GM12878 (cell line): ENCODE measurements at places on chromosomes 5 and 9. TPM values are rescaled to one million over a fixed set of nuclear protein-coding genes. Genes with fewer than 3 reads are reported as not detected.

- DNase-seq: peak; percentile 51
These were observed 57.8 kb upstream of the HSPA9 start for GRCh38 chr5:138632900-138633489.

- peak; percentile 65 for DNase-seq
These were observed 40.7 kb upstream of the HSD17B4 start for GRCh38 chr5:119411361-119412278.

- no peak for DNase-seq
These were observed 130.2 kb upstream of the ADAMTSL1 start for GRCh38 chr9:18343784-18344183.

- DNase-seq: no peak
These were observed 45.7 kb upstream of the SLCO4C1 start for GRCh38 chr5:102341681-102342288.

DNA sequence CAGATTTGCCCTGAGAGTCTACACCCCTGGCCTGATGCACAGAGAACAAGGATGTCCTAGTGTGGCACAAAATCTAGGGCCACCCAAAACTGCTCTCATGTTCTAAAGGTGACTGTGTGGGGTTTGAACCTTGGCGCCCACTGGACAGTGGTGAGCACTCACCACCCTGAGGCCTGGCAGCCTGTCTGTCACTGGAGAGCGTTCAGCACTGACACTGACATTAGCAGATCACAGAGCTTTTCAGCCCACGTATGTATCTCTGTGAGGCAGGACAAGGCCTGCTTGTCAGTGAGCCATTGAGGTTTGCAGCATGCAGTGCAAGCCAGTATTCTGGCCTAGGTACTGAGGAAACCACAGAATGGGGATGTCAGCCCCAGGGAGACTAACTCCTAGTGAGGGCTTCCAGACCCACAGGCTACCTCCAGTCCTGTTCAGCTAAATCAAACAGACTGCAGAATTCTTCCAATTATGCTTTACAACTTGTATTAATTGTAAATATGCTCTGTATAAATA lies 38.9 kb upstream of the SLC2A8 start:
- no peak for DNase-seq

DNA sequence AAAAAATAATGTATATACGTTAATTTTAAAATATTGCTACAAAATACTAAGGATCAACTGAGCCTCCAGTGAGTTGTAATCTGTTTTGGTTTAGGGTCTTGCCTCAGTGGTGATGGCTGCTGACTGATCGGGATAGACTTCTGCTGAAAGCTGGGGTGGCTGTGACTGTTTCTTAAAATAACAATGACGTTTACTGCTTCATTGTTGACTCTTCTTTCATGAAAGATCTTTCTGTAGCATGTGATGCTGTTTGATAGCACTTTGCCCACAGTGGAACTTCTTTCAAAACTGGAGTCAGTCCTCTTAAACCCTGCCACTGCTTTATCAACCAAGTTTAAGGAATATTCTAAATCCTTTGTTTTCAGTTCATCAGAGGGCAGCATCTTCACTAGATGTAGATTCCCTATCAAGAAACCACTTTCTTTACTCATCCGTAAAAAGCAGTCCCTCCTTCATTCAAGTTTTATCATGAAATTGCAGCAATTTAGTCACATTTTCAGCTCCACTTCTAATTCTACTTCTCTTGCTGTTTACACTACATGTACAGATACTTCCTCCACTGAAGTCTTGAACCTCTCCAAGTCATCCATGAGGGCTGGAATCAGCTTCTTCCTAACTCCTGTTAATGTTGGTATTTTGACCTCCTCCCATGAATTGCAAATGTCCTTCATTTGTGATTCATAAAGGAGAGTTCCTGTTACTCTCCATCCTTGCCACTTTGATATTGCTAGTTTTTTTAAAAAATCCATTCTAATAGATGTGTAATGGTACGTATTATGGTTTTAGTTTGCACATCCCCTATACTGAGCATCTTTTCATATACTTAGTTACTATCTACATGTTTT lies 41.5 kb upstream of the PTPDC1 start:
- no peak for DNase-seq

DNA sequence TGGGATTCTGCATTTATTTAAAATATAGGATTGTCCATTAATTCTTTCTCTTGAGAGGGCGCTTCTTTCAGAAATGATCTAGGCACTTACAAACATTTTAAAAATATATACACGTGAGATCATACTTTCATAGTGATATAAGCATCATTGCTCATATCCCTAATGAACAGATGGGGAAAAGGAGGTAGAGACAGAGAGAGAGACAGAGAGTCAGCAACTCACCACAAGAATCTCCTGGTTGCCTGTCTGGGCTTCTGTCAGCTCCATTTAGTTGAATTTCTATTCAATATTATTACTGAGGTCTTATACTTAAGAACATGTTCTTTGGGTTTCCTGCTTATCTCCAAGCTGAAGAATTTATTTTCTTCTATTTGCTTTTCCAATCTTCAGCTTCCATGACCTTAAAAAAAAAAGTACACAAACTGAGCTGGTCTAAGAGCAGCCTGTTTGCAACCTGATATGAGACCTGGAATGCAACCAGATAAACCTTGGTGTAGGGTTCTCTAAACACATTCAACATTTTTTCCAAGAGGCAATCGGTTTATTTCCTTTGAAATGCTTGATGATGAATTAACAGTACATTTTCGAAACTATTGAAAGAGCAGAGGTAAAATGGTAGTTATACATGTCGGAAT lies 51.6 kb upstream of the LIFR start:
- DNase-seq: no peak

- DNase-seq: no peak
These were observed 71.9 kb upstream of the OLFM1 start for GRCh38 chr9:135015565-135015964.

DNA sequence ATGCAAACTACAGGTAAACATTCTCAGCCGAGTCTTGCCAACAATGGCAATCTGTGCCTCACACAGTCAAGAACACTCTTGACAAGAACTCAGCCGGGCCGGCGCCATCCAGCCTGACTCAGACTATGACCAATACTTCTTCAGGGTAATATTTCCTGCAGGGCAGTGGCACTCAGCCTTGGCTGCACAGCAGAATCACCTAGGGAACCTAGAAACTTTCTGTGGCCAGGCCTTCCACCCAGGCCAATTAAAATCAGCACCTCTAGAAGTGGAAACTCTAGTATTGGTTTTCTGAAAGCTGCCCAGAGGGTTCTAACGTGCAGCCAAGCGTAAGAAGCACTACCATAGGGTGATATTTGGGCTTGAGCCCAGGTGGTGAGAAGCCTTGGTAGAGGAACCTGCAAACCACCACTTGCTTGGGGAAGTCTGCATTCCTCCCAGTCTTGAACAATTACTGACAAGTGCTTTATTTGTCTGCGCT lies 120.6 kb downstream of the TTLL11 start:
- peak; percentile 59 for DNase-seq

IFNA21 gene
- polyA plus RNA-seq: not detected in 2 replicates

DCTN4 gene
- polyA plus RNA-seq: 18.1 and 18.2 TPM in 2 replicates

SYK gene
- polyA plus RNA-seq: 67.9 and 69.5 TPM in 2 replicates

DNA sequence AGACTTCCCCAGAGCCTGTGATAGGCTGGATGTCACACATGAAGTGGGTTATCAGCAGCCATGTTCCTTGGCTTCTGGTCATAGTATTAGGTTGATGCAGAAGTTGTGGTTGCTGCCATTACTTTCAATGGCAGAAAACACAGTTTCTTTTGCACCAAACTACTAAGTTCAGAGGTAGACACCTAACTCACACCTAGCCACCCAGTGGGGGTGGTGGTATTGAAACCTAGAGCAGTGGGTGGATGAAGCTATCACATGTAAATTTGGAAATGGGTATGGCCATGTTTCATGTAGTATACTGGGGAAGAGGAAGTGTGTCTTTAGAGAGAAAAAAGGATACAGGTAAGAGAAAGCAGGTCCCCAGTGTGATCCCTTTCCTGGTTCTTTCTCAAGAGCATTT lies 347.9 kb upstream of the SEMA6A start:
- DNase-seq: peak; percentile 41

SLCO4C1 gene
- polyA plus RNA-seq: 0.14 TPM in 1 of 2 replicates, not detected in the other

- DNase-seq: no peak
These were observed 66.4 kb downstream of the ELL2 start for GRCh38 chr5:95895251-95895650.

PCDHA9 gene
- polyA plus RNA-seq: 0.03 TPM in 1 of 2 replicates, not detected in the other

DNA sequence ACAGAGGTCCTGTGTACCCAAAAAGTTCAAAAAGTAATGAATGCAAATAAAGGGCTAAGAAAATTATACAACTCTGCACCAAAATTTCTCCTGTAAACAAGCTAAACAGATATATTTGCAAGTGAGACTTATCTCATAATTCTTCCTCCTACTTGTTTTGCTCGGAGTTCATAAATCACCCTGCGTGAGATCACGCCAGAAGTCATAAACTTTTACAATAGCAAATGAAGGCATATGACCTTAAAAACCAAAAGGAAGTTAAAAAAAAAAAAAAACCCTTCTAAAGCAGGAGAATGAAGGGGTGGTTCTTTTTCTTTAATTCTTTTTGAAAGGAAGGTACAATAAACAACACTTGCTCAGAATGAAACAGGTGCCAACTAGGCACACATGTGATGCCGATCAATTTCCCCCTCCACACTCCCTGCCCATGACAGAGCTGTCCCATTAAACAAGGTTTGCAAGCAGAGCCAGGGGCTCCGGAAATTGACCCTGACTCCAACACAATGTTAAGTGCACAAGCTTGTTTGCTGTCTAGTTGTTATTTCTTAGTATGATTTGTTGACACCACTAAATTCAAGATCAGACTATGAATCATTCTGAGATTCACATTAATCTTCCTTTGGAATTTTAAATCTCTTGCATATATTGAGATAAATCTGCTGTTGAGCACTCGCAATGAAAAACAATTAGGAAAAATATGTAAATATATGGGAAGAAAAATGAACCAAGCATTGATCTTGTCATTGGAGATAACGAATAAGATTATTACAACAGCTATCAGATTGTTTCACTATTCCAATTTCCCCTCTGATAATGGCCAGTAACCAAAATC lies 46.3 kb downstream of the DROSHA start:
- DNase-seq: no peak

DNA sequence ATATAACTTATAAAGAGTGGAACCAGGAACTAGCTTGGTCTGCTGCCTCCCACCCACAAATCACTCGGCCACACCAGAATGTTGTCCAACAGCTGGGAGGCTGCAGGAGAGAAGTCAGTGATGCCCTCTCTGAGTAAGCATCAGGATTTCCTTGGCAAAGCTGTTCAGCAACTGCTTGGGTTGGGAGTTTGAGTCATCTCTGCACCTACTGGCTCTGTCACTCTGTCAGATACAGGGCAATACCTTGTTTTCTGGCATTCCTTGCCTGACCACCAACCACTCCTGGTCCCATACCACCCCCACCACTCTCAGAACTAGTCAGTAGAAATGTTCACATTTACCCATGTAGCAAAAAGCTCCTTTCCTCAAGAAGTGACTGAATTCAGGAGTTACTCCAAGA lies 36.8 kb upstream of the GCNT4 start:
- DNase-seq: no peak

PCDHGB7 gene
- 0.35 and 0.37 TPM in 2 replicates for polyA plus RNA-seq

- DNase-seq: no peak
These were observed 168.0 kb upstream of the POU5F2 start for GRCh38 chr5:93909356-93909755.

- DNase-seq: no peak
These were observed 8.7 kb upstream of the TMEM141 start for GRCh38 chr9:136782452-136782851.

CD72 gene
- 2.8 and 3.0 TPM in 2 replicates for polyA plus RNA-seq

DNA sequence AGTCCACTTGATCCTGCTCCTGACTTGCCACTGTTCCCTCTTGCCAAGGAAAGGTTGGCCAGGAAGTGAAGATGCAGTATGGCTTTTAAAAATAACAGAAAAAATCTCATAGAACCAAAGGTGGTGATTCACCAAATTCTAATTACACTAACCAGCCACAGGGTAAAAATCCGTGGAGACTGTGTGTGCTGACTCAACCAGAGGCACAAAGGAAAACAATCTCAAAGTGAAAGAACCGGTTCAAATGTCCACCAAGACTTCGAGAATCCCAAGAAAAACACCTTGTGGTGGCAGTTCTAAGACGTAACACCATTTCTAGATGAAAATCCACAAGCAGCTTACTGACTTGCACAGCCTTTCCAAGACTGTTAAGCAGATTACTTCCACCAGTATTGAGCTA lies 279.1 kb downstream of the TLE1 start:
- DNase-seq: no peak

- no peak for DNase-seq
These were observed 104.8 kb upstream of the SIMC1 start for GRCh38 chr5:176133289-176133870.

PLAC8L1 gene
- polyA plus RNA-seq: not detected in 2 replicates

PCBD2 gene
- 9.0 and 13.6 TPM in 2 replicates for polyA plus RNA-seq

PCDHGA6 gene
- polyA plus RNA-seq: not detected in 2 replicates

QRFP gene
- polyA plus RNA-seq: not detected in 2 replicates

TMEM232 gene
- polyA plus RNA-seq: 0.69 and 1.0 TPM in 2 replicates

DNA sequence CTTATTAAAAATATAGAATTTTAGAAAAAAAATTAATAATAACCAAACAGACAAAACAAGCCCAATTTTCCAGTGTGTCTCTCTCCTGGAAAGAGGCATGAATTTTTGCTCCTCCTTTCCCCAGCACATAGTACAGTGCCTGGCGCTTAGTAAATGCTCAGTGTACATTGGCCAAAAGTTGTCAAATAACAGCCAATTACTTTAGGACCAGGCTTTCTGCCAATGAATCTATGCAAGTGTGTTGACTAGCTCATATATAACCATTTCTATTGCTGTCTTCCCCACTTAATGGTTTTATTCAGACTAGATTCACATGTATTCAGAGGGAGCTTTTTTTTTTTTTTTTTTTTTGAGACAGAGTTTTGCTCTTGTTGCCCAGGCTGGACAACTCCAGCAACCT lies 120.1 kb upstream of the CD180 start:
- DNase-seq: no peak

CCDC171 gene
- 2.1 and 2.9 TPM in 2 replicates for polyA plus RNA-seq

DNA sequence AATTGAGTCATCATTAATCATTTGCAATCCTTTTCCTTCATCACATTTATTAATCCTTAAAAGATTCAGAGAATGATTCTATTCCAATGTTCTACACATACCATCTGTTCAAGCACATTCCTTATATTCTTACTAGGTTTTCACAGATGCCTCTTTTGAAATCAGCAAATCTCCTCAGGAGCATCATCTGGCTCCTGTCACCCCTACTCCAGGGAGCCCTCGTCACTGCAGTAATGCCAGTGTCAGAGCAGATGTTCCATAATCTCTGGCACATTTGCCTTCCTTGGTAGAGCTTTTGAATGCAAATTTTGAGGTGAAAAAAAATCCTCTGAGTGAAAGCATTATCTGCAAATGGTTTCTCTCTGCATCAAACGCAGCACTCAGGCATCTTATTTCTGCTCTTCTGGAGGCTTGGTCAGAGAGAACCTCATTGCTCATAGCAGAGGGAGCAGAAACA lies 7.6 kb upstream of the KCNV2 start:
- DNase-seq: no peak

GLRA1 gene
- polyA plus RNA-seq: not detected in 2 replicates

DNA sequence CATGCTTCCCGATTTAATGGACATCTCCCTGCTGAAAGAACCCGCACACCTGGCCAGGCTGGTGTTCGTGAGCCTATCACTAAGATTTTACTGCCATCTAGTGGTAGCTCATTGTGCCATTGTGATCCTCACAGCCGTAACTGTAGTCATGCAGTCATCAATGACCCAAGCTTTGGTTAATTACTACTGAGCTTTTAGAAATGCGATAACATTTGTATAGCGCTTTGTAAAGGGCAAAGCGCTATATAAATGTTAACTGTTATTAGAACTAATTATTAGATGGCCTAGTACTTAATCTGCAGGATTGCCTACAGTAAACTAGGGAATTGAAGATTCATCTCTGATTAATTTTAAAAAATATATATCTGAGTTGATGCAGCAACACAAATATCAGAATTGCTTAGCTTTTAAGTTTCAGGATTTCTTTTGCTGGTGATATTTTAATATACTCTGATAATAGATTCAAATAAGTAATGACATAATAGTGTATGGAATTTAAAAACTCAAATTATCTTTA lies 90.2 kb downstream of the HACD4 start:
- DNase-seq: peak; percentile 54

CYSRT1 gene
- 3.6 and 3.7 TPM in 2 replicates for polyA plus RNA-seq
